ENCODE measurements at places on chromosomes 4 and X.

DNA sequence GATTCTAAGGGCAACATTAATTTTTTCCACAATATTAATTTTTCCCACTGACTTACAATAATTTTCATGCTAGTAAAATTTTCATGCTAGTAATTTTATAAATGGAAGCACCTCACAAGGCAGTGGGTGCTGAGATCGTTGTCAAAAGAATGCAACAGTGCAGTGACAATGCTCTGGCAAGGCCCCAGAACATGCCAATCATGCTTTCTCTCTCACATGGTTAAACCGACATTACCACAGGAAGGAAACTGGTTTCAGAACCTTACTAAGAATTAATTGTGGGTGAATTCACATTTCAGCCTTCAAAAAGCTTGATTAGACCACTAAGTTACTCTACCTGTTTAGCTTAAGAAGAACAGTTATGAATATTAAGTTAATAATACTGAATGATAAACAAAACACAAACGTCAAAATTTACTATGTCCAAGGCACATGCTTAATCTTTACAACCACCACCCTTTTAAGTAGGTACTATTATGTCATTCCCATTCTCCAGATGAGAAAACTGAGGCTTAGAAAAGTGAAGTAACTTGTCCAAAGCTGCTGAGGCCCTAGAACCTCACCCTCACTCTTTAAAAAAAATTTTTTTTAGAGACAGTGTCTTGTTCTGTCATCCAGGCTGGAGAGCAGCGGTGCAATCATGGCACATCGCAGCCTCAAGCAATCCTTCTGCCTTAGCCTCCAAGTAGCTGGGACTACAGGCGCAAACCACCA lies 10.0 kb upstream of the OPHN1 start:
- DNase-seq, result no peak

- DNase-seq, result no peak
These were observed 80.9 kb downstream of the CNGA2 start for GRCh38 chrX:151815398-151815797.

- no peak for DNase-seq
These were observed 11.9 kb downstream of the TMPRSS11D start for GRCh38 chr4:67871867-67872266.

DNA sequence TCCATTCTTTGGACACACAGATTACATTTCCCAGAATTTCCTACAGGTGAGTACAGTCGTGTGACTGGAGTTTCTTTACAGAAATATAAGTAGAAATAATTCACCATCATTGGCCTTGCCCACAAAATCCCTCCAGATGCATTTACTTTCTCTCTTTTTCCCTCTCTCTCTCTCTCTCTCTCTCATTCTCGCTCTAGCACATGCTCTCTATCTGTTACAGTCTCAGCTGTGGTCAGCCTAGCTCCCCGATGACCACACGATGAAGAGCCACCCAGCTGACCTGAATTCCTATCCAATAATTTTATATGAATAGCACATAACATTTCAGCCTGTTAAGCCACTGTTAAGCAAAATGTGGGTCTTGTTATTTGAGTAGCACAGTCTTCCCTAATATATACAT lies 507.9 kb downstream of the PCDH7 start:
- DNase-seq, result no peak

- DNase-seq, result no peak
These were observed 41.7 kb upstream of the CITED1 start for GRCh38 chrX:72347366-72347765.

GRCh38 chr4:153399358-153399757 lies 54.9 kb downstream of the MND1 start:
- no peak for DNase-seq
